ENCODE measurements at places on chromosomes 4 and X.

- no peak for DNase-seq
Observed at GRCh38 chrX:74434336-74434735, 13.0 kb downstream of the SLC16A2 start.

DNA sequence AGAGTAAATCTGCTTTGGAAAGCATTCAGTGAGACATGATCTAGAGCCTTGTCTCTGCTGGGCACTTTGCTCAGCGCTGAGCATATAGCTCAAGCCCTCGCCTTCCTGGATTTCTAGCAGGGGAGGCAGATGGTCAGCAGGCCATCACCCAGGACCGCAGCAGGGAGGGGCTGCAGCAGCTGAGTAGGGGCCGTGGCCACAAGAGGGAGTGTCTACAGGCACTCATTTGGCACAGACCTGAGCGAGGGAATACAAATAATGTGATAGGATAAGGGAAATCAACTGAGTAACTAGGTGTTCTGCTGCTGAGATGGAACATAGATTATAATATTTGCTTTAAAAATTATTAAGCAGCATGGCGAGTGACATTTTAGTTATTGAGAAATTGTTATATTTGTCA is 30.2 kb downstream of the OFD1 start:
- no peak for DNase-seq

- DNase-seq = no peak
Observed at GRCh38 chr4:48668254-48669017, 111.6 kb downstream of the FRYL start.

GRCh38 chrX:95903490-95903889 is 781.2 kb upstream of the DIAPH2 start:
- no peak for DNase-seq

- DNase-seq = no peak
Observed at GRCh38 chrX:100994352-100995281, 25.1 kb downstream of the ARL13A start.

GRCh38 chr4:116952530-116953136 is 132.7 kb downstream of the TRAM1L1 start:
- no peak for DNase-seq

GRCh38 chr4:797066-797465 is 28.9 kb downstream of the CPLX1 start:
- DNase-seq = no peak

- DNase-seq = no peak
Observed at GRCh38 chrX:118867251-118867650, 43.6 kb downstream of the ZCCHC12 start.

GRCh38 chr4:7457201-7458065 is 22.7 kb upstream of the PSAPL1 start:
- no peak for DNase-seq

DNA sequence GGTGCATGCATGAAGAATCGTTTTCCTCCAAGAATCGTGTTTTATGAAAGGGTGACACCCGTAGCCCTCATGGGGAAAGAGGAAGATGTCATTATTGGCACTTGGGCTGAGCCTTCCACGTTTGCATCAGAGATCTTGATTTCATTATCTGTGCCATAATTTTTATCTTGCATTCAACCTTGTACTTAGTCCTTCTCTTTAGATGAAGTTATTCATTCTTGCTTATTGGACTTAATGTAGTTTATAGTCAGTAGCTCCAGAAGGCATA is 66.8 kb downstream of the GAB1 start:
- DNase-seq = no peak

DNA sequence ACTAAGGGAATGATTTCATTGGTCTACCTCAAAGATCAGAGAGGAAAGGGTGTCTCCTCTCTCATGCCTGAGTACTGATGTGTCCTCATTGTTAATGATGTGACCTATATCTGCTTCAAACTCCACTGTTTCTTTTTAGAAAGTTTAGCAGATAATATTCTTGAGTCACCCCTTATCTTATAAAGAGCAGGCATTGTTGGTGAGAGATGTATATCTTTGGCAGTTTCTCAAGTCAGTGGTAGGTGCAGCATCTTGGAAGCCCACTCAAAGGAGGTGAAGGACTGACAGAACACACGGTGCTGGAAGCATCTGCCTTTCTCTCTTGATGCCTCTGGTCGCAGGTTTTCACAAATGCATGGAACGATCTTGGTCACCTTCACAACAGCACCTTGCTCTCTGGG is 71.2 kb downstream of the ZNF518B start:
- DNase-seq = no peak

DNA sequence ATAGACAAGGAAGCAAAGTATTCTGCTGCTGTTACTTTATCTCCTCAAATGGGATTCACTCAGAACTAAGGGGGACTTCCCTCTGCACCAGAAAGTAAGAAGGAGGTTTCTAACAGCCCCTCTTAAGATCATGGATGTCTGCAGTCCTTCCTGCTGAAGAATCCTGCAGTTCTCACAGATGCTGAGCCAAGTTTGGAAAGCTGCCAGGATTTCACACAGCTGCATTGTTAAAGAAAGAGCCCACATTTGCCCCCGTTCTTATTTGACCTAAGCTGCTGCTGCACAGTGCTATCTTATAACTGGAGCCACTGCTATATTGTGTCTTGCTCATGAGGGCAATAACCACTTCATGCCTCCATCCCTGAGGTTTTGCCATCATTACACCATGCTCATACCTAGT is 81.1 kb downstream of the FAAH2 start:
- DNase-seq = no peak

GRCh38 chrX:20229155-20229554 is 37.6 kb downstream of the RPS6KA3 start:
- DNase-seq = no peak

DNA sequence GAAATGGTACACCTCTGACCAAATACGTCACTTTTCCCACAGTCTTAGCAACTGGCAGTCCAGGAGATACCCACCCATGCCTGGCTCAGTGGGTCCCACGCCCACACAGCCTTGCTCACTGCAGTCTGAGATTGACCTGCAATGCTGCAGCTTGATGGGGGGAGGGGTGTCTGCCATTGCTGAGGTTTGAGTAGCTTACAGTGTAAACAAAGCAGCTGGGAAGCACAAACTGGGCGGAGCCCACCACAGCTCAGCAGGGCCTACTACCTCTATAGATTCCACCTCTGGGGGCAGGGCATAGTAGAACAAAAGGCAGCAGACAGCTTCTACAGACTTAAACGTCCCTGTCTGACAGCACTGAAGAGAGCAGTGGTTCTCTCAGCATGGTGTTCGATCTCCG is 52.7 kb downstream of the AMER1 start:
- DNase-seq = no peak

GRCh38 chr4:156966836-156967235 is 4.8 kb downstream of the PDGFC start:
- no peak for DNase-seq

DNA sequence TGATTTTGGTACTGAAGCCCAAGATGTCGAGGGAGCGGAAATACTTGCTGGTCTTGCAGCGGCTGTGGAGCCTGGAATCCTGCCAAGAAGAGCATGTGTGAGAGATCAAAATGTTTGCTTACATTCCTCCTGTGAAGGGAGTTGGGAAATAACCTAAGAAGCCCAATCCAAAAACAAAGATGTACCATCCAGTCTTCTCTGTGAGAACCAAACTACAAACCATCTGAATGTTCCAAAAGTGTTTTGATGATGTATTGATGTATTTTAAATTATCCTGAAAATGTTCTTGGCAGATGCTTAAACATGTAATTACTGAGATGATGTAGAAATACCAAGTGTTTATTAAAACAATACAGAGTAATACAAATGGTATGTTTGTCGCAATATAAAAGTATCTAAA is 10.1 kb upstream of the ADH1A start:
- no peak for DNase-seq
